GM04503 (cell line): ENCODE measurements at places on chromosomes 12 and 14.

DNA sequence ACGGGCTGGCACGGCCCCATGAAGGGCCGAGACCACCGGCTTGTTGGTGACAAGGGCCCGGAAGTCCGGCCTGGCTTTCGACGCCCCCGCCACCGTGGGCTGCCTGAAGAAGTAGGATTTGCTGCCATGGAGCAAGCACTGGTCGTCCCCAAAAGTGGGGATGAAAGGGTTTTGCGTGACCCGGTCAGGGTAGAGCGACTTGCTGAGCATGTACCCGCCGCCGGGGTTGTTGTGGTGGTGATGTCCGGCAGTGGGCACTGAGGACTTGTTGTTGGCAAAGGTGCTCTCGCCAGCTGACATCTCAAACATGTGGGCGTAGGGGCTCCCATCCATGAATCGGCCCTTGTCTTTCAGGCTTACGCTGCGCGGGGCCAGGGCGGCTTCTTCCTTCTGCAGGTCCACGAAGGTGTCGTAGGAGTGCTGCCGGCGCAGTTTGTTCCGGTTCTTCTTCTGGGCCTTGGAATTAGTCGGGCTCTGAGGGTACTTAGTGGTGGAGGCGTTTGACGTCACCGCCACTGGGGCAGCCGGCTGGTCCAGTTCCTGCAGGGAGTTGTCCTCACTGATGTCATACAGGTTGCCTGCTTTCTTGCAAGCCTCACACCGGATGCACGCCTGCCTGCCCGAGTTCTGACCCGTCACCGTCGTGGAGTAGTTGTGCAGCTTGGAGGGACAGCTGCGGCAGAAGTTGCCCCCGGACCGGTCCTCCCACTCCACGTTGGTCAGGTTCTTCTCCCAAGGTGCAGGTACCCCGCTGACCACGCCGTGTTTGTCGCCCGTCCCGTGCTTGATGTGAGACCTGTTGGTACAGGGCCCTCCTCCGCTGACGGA is 366.6 kb downstream of the EMP1 start:
- no peak for DNase-seq

DNA sequence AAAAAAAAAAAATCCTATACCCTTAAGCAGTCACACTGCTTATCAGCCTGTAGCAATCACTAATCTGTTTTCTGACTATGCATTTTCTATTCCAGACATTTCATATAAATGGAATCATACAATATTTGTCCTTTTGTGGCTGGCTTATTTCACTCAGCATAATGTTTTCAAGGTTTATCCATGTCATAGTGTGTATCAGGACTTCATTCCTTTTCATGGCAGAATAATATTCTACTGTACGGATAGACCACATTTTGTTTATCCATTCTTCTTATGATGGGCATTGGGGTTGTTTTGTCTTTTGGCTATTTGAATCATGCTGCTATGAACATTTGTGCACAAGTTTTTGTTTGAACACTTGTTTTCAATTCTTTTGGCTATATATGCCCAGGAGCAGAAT is 8.6 kb upstream of the KSR2 start:
- no peak for DNase-seq

DNA sequence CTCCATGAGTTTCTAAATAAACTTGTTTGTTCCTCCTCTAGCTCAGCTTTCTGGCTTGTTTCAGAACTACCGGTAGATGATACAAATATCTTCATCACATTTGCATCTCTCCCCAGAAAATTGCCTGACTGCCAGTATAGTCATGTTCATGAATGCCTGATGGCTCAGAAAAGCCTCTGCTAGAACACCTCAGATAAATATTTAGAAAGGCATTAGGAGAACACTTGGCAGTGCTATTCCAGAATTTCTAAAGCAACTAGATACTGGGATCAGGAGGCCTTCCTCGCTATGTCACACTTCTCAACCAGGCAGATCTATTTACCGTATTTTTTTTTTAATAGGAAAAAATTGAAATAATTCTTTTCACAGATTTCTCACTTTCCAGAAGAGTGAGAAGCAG is 32.3 kb upstream of the KRAS start:
- DNase-seq: no peak

GRCh38 chr12:5236022-5236640 is 192.5 kb downstream of the KCNA5 start:
- no peak for DNase-seq

GRCh38 chr14:31269634-31270195 is 62.1 kb upstream of the HECTD1 start:
- no peak for DNase-seq

- no peak for DNase-seq
Measured at GRCh38 chr12:54882079-54882478, 27.8 kb downstream of the MUCL1 start.

- no peak for DNase-seq
Measured at GRCh38 chr14:67432050-67432564, 20.1 kb upstream of the PLEK2 start.

DNA sequence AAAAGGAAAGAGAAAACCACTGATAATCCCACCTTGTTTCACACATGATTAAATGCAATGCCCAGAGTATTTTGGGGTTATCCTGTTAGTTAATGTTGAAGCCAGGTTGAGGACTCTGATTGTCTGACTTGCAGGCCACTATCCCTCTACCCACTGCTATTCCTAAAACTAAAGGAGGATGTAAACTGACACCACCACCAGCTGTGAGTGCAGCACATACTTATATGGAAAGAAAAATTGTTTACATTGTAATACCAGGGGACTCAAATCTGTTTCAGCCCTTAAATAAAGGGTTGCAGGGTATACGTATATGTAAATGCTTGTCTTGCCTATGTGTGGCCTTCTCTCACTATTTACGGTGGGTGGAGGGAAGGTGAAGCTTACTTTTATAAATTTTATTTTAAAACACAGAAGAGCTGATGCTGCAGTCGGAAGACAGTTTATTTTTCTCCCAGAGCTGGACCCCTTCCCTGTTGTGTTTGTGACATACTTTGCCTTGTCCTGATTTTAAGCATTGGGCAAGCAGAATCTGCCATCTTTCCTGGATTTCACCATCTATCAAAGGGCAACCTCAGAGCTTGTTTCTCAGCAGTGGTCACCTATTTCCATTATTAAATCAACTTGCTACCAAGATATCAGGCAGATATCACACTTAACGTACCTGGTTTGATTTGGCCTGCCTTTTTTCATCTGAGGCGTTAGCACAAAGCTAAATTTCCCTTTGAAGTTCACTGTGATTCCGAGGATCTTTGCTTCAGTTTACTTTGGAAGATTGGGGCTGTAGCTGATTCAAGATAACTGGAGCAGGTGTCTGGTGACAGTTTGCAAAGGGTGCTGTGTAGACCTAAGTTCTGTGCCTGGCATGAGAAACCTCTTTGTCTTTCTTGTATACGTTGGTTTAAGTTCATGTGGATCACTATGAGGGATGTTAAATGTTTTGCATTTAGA is 25.2 kb downstream of the DAAM1 start:
- DNase-seq: no peak

DNA sequence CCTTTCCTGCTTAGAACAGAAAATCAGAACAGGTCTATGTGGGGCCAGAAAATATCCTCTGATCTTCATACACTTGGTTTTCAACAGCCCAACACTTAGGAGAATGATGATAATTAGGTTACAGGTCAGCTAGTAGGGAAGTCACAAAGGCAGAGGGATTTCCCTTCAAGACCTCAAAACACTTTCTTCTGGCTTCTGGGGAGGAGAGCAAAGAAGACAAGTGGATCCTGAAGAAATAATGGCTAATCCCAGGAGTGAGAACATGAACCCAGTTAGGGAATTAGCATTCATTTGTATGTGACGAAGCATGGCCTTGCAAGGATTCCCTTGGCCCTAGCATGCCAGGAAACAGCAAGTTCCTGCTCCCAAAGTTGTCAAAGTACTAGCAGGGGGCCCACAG is 223.3 kb downstream of the BCAT1 start:
- DNase-seq: no peak

- DNase-seq: no peak
Measured at GRCh38 chr12:2170376-2170775, 117.6 kb downstream of the CACNA1C start.

GRCh38 chr14:104560586-104560945 is 19.0 kb upstream of the C14orf180 start:
- DNase-seq: no peak

GRCh38 chr12:52089491-52089890 is 10.0 kb downstream of the SMIM41 start:
- DNase-seq: no peak

DNA sequence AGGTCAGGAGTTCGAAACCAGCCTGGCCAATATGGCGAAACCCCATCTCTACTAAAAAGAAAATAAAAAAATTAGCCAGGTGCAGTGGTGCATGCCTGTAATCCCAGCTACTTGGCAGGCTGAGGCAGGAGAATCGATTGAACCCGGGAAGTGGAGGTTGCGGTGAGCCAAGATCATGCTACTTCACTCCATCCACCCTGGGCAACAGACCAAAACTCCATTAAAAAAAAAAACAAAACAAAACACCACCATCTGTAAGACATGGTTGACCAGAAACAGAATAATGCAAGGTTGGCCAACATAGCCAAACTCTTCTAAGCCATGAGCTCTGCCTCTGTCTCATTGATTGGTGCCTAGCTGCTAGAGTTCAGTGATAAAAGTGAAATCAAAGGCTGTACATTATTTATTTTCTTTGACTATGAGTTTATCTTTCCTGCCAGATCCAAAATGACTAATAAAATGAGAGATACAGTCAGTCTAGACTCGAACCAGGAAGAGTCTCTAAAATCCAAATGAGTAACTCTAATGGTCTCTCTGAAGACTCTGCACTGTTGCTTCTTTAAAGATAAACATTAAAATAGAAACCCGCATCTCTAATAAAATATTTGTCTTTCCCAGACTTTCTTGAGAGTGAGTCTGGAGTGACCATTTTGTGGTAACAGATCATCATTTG is 404.7 kb downstream of the DAD1 start:
- DNase-seq: no peak

- DNase-seq: no peak
Measured at GRCh38 chr12:76505050-76505449, 54.5 kb downstream of the OSBPL8 start.

- no peak for DNase-seq
Measured at GRCh38 chr12:13857750-13858149, 123.7 kb downstream of the GRIN2B start.

DNA sequence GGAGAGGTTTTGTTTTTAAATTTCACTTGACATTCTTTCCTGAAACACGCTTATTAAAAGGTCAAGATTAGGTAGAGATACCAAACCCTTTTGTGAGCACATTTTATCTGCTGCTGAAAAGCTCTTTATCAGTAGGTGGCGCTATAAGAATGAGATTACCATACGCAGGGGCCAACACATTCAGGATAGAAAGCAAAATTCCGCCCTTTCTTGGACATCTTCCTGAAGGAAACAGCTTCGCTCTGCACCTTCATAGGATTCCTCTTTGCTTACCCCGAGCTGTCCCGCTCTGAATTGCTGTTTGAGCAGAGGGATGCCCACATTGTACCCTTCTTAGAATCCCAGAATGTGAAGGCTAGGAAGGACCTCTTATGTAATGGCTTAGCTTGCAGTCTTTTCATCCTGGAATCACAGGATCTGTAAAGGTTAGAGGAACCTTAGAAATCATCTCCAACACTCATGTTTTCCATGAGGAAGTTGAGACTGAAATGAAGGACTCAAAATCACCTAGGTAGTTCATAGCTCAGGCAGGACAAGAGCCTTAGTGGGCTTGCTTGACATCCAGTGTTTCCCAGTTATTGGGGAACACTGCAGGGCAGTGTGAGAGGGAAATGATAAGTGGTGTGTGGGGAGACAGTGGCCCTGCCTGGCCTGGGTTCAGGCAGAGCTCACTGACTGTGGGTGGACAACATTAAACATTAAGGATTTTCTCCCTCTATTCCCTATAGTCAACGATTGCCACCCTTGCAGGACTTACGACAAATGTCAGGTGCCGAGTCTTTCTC is 38.7 kb upstream of the CRY1 start:
- peak; percentile 8 for DNase-seq

- no peak for DNase-seq
Measured at GRCh38 chr14:56120091-56120691, 2.0 kb downstream of the PELI2 start.

- no peak for DNase-seq
Measured at GRCh38 chr14:99179946-99180345, 92.1 kb downstream of the BCL11B start.

DNA sequence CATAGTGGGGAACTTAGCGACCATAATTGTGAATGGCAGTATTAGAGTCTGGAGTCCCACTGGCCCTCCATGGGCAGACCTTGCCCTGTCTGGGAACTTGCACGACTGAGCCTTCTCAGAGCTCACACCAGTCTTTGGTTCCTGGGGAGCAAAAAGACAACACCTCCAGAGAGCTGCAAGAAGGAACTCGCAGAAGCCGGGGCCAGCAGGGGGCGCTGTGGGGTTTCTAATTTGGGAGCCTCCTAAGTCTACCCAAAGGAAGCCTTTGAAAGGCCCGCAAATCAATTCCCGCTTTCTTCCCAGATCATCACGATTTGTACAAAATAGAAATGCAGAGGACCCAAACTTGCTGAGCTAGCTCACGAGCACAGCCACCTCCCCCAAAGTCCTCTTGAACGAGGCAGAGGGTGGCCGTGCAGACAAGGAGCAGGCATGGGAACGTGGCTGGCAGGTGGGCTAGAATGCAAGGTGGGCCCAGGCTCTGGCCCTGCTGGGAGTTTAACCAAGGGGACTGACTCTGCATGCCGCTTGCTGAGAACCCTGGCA is 46.3 kb upstream of the FBXO21 start:
- DNase-seq: no peak

- no peak for DNase-seq
Measured at GRCh38 chr14:86055512-86056075, 525.6 kb downstream of the FLRT2 start.

- DNase-seq: no peak
Measured at GRCh38 chr12:39622306-39622705, 2.7 kb upstream of the ABCD2 start.

DNA sequence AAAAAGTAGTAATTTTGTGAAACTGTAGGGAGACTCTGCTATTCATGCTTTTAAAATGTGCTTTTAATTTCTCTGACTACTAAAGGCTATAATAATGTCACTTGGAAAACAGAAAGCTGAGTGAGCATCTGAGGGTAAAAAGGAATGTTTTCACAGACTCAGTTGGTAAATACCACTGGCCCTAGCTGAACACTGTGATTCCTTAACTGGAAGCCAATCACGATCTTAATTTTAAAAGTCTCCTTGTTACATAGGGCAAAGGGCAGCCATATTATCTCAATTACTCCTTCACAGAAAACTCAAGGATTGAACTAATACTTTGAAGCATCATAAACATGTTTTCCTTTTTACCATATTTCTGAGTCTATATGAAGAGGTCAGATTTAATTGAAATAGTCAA is 41.9 kb downstream of the PAWR start:
- DNase-seq: no peak

- DNase-seq: no peak
Measured at GRCh38 chr12:85821206-85821605, 15.0 kb downstream of the RASSF9 start.
